Stimulated activated CD8-positive, alpha-beta memory T cell treated with anti-CD3 and anti-CD28 coated beads, Interleukin-7, amount 100 ng/mL, for 48 hours (primary cell): ENCODE measurements at places on chromosomes 5 and 9.

DNA sequence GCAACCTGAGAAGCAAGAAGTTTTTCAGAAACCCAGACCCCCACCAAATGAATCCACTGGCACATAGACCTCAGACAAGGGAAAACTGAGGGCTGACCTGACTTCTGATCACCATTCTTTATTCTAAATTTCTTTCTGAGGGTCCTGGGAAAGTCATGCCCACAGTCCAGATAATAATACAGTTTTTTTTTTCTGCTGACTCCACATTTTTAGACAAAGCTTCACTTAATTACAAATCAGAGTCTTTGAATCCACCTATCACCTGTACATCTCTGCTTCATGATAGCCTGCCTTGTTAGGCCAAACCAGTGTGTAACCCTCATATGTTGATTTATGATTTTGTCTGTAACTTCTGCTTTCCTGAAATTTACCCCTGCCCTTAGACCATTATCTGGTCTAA is 103.6 kb downstream of the PSAT1 start:
- DNase-seq: no peak

DNA sequence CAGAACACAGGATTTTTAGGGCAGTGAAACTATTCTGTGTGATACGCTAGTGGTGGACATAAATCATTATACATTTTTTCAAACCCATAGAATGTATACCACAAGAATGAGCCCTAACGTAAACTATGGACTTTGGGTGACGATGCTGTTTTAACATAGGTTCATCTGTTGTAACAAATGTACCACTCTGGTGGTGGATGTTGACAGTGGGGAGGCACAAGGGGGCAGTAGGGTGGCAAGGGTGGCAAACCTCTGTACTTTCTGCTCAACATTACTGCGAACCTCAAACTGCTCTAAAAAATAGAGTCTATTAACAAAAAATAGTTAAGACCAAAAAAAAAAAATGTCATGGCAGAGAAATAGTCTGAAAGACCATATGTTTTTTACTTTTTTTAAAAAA is 9.1 kb upstream of the MVB12B start:
- DNase-seq: no peak

DNA sequence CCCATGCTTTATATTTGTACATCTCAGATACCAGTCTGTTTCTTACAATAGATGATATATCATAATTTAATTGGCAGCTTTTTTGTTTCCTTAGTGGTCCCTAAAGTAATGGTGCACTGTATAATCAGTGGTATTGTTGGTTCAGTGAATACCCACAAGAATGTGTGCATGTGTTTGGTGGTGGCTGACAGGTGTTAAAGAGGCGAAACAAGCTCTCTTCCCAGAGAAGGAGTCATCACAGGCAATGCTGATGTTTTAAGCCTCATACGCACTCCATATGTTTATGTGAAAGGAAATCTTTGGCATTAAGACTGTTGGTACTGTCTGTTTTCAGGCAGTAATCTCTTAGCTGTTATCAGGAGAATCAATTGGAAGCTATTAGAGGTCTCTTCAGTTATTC is 49.2 kb upstream of the KIAA1958 start:
- no peak for DNase-seq

DNA sequence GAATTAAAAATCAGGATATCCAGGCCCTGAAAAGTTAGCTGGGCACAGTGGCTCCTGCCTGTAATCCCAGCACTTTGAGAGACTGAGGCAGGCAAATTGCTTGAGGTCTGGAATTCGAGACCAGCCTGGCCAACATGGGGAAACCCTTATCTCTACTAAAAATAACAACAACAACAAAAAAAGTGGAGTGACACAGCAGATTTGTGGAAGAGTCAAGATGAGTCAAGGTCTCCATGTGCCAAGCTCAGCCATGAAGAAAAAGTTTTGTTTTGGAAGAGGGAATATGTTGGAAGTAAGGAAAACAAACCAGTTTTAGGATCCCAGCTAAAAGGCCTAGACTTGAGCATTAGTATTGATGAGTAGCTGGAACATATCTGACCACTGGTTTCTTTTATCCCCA is 14.7 kb downstream of the LRRC70 start:
- DNase-seq: no peak

DNA sequence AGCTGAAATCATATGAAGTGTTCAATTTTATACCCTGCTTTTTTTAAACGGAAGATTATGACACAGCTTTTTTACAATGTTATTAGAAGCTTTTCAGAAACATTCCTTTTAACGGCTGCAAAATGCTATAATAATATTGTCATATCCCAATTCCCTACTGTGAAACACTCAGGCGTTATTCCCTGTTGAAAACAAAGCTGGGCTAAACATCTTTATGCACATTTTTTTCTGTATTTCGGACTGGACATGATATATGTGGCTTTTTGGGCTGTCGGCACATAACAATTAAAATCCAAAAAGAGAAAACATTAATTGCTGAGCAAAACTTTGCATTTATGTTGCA is 12.0 kb upstream of the CTSL start:
- no peak for DNase-seq

DNA sequence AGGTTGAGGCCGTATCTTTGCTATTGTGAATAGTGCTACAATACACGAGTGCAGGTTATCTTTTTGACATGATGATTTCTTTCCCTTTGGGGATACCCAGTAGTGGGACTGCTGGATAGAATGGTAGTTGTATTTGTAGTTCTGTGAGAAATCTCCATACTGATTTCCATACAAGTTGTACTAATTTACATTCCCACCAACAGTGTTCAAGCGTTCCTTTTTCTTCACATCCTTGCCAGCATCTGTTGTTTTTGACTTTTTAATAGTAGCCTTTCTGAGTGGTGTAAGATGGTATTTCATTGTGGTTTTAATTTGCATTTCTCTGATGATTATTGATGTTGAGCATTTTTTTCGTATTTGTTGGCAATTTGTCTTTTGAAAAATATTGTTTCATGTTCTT is 41.4 kb downstream of the CNOT6 start:
- DNase-seq: no peak

- DNase-seq: no peak
Measured at GRCh38 chr9:14027116-14027800, 286.7 kb downstream of the NFIB start.

DNA sequence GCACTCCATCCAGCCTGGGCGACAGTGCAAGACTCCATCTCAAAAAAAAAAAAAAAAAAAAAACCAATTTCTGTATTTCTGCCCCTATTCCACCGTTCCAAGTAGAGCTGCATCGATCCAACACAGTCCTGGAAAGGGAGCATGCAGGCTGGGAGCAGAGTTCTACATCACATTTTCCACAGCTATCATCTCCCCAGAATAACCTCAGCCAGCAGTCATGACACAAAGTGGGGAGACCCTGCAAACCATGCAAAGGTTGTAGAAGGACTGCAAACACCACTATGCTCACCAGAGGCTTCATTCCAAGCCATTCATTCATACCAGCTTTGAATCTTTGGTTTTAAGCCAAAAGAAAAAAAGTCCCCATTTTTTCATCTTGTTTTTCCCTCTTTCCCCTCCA is 20.8 kb upstream of the ZNF354A start:
- DNase-seq: no peak

DNA sequence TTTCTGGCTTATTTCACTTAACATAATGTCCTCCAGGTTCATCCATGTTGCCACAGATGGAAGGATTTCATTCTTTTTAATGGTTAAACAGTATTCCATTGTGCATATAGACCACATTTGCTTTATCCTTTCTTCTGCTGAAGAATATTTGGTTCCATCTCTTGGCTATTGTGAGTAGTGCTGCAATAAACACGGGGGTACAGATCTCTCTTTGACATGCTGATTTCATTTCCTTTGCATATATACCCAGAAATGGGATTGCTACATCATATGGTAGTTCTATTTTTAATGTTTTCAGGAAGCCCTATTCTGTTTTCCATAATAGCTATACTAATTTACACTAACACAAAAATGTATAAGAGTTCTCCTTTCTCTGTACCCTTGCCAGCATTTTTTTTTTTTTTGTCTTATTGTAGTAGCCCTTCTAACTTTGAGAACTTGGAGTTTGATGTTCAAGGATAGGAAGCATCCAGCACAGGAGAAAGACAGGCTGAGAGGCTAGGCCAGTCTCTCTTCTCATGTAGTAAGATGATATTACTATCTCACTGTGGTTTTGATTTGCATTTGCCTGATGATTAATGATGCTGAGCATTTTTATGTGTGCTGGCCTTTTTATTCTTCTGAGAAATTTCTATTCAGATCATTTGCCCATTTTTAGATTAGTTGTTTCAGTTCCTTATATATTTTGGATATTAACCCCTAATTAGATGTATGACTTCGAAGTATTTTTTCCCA is 592.2 kb upstream of the ZNF608 start:
- no peak for DNase-seq

DNA sequence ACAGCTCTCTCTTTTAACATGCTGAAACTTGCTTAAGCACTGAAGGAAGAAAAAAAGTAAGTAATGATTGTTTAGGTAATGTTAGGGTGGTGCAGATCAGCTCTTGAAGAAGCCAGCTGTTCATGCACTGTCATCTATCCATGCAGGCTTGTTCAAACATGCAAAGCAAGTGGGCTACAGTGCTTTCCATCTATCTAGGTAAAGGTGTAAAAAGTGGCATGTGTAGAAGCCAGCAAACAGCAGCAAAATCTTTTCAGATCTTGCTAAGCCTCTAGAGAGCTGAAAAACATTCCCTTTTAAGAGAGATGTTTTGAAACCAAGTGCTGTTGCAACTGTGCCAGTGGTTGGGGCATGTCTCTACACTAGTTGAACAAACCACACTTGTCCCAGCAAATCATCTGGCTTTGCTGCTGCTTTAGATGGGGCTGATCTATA is 214.4 kb downstream of the EFNA5 start:
- no peak for DNase-seq

- DNase-seq: no peak
Measured at GRCh38 chr5:112668016-112668415, 69.7 kb upstream of the APC start.

DNA sequence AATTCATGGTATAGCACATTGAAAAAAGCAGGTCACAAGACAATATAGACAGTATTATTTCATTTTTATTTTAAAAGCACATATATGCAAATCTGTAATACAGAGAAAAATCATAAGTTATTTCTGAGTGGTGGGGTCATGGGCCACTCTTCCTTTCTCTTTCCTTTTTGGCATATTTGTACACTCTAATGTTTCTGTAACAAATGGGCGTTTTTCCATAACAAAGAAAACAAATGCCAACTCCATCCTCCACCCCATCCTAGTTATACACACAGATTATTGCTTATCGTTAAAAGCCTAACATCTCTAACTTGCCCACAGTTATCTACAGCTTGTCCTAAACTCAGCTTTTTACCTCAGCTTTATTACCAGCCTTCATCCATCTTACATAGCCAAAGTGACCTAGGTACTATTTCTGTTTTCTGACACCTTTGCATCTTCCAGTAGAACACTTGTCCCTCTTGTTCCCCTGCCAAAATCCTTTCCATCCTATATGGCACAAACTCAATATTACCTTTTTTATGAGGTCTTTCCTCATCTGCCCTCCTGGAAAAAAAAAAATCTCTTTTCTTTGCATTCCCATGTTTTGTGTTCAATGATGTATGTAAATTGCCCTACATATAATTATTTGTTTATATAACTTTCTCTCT is 4.1 kb downstream of the KIAA0825 start:
- DNase-seq: no peak

GRCh38 chr5:22258139-22258538 is 595.0 kb downstream of the CDH12 start:
- DNase-seq: no peak

DNA sequence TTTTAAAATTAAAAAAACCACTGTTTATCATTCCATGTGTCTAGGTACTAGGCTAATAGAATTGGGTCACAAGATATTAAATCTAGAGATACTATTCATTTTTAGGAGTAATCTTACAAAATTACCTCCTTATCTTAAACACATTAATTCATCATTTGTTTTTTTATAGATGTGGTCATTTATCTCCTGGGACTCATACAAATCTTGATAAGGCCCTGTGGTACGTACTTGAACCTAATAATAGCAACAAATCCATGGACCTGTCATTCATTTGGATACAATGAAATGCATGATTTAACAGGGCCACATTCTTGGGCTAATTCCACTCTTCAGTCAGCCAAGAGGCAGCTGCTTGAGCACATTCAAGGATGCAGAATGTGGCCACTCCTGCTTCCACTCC is 66.4 kb upstream of the MARCHF11 start:
- no peak for DNase-seq

- DNase-seq: no peak
Measured at GRCh38 chr5:148384380-148384737, 601 bp downstream of the FBXO38 start.

DNA sequence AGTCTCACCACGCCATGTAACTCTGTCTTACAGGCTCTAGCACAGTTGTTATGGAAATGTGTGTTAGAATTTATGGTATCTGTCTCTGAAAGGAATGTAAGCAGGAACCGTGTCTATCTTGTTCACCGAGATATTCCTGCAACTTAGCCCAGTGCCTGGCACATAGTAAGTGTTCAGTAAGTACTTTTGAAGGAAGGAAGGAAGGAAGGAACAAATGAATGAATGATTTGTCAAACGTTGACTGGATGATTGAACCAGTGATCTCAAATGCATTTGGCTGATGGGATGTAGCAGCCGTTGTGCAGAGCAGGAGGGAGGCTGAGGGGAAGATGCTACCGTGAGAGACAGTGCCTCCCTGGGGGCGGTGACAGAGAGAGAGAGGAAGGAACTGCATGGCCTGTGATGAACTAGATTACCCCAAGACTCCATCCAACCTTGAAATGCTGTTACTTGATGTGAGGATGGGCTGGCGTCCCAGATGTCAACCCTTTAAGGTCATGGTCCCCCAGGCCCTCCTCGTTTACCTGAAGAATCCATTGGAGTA is 47.5 kb upstream of the PPARGC1B start:
- no peak for DNase-seq

DNA sequence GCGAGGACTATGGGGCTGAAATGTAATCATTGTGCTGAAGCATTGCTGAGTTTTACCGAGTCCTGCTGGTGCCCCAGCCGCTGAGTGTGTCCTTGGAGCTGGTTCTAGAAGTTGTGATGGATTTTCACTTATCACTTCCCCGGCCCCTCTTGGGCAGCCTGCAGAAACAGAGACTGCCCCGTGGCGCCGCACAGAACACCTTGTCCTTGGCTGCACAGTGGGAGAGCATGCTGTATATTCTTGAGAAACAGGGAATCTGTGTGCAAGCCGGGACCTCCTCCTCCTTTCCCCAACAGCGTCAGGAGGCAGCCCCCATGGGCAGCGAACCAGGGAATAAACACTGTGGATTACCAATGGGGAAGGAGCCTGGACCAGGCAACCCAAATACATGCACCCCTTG is 90.6 kb upstream of the RUFY1 start:
- DNase-seq: no peak

DNA sequence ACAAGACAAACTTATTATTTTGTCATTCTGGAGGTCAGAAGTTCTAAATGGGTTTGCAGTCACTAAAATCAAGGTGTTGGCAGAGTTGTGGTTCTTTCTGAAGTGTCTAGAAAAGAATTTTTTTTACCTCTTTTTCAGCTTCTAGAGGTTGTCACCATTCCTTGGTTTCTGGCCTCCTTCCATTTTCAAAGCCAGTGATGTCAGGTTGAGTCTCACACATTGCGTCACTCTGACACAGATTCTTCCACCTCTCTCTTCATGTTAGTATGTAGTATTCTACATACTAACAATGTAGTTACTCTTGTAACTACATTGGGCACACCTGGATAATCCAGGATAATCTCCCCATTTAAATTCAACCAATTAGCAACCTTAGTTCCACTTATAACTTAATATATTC is 290.3 kb downstream of the RFX3 start:
- DNase-seq: no peak

- DNase-seq: no peak
Measured at GRCh38 chr9:128442150-128442549, 13.7 kb upstream of the ODF2 start.
